ENCODE measurements at places on chromosomes 5 and 9.

- no peak for DNase-seq
These were observed 319.2 kb upstream of the CD180 start for GRCh38 chr5:67515762-67516161.

GRCh38 chr5:76663573-76663972 lies 40.4 kb upstream of the F2RL2 start:
- DNase-seq = no peak

GRCh38 chr5:122101636-122102285 lies 23.7 kb upstream of the LOX start:
- peak; percentile 63 for DNase-seq

- no peak for DNase-seq
These were observed 39.2 kb downstream of the TSTD2 start for GRCh38 chr9:97593960-97594359.

DNA sequence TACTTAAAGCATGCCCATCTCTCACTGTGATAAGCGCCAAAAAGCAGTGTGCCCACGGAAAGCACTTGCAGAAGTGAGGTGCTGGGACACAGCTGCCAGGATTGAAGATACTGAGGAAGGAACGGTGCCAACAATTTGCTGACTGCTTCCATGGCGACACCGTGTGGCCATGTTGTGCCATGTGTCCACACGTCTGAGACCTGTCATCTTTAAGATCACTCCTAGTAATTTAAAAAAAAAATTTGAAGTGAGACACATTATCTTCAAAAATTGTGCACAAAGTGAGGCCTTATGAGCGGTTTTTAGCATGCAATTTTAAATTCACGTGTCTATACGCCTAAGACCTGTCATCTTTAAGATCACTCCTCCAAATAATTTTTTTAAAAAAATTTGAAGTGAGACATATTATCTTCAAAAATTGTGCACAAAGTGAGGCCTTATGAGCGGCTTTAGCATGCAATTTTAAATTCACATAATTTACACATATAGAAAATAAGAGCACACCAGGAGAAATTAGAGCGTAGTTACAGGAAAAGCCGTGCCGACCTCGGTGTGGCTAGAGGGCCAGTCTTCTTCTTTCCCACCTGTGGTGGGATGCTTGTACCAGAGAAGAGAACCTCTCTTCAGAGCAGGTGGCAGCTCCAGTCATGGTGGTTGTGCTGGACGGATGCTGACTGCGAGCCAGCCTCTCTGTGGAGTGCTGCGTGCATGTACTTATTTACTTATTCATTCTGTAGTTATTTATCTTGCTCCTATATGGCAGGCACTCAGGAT lies 21.4 kb upstream of the FLT4 start:
- no peak for DNase-seq

DNA sequence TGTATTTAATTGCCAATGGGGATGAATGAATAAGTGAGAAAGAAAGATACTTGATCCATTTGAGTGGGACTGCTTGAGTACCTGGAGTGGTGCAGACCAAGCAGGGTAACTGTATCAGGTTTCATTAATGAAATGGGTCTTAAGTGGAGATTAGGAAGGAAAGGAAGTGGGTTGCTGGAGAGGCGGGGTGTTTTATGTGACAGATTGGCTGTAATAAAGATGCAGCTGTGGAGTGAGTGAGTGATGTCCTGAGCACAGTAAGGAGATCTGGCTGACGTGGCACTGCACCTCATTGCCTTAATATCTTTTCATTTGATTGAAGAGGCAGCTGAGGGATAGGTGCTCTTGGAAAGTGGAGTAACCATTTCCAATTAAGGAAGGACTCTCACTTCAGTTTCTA lies 161.0 kb upstream of the CCDC152 start:
- no peak for DNase-seq

GRCh38 chr9:87640385-87640795 lies 85.5 kb upstream of the CTSL start:
- DNase-seq = no peak

Measured in fibroblast of skin of left quadriceps (primary cell).